ENCODE measurements at places on chromosomes 2 and 18.

DNA sequence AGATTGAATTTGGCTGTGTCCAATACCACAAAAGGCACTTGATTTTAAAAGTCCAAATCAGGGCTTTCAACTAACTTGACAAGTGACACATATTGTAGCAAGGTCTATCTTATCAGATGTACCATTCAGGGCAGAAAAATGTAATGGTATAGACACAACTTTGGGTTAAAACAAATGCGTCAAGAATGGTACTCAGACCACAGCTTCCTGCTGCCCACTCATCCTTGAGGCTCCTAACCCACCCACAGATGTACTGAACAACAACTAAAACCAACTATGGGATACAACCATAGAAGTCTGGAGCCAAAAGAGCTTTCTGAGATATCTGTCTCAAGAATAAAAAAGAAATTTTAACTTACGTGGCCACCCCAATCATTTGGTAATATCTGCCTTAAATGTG is 105.2 kb downstream of the RBM43 start:
- no peak for DNase-seq

DNA sequence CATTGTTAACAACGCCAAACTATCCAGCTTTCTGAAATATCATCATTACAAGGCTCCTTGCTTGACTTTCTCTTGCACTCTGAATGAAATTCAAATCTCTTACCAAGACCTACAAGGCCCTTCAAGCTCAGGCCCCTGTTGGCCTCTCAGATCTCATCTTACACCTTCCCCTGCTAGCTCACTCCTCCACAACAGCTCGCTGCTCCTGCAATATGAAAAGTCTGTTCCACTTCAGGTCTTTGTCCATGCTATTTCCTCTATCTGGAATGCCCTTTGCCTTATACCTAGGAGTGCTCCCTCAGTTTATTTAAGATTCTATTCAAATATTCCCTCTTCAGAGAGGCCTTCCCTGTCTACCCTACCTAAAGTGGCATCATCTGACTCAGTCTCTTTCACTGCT is 91.7 kb downstream of the SESTD1 start:
- no peak for DNase-seq

DNA sequence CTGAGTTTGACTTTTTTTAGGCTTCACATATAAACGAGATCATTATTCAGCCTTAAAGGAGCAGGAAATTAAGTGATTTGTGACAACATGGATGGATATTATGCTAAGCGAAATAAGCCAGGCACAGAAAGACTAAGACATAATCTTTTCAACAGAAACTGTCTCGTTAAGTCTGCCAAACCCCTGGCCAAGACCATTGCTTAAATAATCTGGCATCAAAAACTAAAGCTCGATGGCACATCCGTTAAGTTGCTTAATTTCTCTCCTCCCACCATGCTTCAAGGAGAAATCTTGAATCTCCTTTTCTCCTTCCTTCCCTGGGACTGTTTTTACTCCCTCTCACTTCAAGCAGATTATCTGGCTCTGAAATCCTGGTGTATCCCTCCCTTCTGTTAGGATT is 140.3 kb downstream of the GALNT14 start:
- no peak for DNase-seq

GRCh38 chr2:64692401-64692800 is 38.7 kb upstream of the SERTAD2 start:
- no peak for DNase-seq

DNA sequence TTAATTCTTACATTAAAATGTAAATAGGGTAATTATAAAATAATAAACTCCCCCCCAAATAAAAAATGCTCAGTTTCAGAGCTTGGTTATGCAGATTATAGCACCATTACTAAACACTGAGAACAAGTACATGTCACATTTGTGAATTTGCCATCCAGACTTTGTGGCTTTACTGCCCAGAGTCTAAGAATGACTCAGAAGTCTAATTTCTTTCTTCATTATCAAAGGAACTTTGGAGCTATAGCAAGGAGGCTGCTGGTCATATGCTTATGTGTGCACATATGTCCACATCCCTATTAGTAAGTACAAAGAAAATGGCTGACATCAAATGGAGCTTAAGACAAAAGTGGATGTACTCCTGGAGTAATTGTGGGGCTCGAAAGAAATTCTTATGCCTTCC is 248.5 kb upstream of the SESTD1 start:
- no peak for DNase-seq

DNA sequence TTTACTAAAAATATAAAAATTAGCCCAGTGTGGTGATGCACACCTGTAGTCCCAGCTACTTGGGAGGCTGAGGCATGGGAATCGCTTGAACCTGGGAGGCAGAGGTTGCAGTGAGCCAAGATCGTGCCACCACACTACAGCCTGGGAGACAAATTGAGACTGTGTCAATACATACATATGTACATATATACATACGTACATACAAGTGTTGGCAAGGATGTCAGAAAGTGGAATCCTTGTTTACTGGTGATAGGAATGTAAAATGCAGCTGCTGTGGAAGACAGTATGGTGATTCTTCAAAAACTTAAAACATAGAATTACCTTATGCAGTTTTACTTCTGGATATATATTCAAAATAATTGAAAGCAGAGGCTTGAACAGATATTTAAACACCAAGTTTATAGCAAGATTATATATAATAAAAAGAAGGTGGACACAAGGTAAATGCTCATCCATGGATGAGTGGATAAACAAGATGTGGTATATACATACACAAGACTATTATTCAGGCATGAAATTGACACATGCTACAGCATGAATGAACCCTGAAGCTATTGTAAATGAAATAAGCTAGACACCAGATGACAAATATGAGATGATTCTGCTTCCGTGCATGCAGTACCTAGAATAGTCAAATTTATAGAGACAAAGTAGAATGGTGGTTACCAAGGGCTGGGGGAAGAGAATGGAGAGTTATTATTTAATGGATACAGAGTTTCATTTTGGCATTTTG is 43.2 kb downstream of the CCDC138 start:
- DNase-seq: no peak

DNA sequence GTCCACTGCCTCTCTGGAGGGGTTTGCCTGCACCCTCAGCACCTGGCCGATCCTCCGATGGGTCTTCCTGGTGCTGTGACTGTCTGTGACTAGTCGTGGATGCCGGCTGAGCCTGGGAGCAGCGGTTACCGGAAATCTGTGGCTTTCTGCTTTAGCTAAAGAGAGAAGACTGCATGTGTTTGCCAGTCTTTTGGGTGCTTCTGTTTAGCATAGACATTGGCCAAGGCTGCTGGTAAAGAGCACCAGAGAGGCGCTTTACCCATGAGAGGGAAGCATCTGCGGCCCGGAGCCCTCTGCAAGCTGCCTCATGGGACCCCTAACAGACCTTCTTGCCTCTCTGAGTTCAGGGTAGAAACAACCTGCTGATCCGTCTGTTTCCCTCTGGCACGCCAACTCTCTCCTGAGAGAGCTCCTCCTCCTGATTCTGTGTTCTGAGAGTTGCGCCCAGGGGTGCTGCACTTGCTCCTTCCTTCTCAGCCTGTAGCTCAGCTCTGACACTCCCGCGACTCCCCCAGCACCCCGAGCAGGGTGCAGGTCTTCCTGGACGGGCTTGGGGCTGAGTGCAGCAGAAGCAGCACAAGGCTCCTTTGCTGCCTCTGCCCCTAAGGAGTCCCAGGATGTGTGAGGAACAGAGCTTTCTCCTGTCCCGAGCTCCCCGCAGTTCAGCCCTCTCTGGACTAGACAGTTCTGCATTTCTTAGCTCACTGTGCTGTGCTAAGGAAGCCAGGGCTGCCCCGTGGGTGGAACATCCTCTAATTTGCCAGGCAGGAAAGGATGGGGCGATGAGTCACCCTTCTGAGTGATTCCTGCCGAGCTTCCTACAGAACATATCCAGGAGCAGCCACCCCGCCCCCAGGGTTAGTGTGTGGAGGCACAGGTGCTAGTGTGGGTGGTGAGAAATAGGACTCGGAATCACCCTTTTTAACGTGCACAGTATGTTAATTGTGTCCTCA is 203.2 kb downstream of the SH3RF3 start:
- peak; percentile 83 for DNase-seq

DNA sequence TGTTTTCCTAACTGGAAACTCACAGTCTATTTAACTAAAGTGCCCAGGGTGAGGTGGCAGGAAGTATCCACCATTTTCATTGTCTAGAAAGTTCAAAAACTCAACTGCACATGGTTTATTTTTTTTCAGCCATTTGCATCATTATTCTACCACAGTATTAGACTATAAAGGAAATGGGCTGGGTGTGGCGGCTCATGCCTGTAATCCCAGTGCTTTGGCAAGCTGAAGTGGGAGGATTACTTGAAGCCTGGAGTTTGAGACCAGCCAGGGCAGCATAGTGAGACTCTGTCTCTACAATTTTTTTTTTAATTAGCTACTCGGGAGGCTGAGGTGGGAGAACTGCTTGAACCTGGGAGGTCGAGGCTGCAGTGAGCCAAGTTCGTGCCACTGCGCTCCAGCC is 213.8 kb downstream of the MYO3B start:
- DNase-seq: no peak

GRCh38 chr18:69444221-69444620 is 43.5 kb downstream of the DOK6 start:
- no peak for DNase-seq

DNA sequence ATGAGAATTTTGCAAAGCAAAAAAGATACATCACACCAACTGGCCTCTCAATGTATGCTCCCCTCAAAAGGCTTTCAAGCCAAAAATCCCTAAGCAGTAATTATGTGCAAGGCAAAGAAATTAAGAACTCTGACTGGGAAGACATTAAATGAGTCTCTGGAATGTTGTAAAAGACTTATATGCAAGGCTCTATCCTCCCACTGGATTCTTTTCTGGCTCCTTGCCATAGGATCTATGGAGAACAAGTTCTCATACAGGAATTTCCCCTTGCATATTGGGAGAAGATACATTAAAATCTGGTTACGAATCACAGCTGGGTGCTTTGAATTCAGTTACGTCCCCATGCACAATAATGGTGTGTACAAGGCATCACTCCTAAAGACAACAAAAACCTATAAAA is 73.4 kb upstream of the ATL2 start:
- no peak for DNase-seq

GRCh38 chr18:47485221-47485797 is 233.8 kb upstream of the SKOR2 start:
- no peak for DNase-seq

DNA sequence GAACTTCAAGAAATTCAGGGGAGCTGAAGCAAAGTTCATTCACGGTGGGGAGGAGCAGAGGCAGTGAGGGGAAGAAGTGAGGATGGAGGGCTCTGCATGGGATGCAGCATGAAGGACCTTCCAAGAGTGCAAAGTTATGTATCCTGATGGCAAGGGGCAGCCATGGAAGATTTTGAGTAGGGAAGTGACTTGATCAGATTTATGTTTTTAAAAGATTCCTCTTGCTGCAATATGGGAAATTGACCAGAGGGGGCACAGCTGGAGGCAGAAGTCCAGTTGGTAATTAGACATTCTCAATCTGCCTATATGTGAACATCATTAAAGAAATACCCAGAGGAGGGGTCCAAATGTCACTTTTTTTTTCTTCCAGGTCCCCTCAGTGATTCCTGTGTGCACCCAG is 21.5 kb upstream of the ANXA4 start:
- no peak for DNase-seq

DNA sequence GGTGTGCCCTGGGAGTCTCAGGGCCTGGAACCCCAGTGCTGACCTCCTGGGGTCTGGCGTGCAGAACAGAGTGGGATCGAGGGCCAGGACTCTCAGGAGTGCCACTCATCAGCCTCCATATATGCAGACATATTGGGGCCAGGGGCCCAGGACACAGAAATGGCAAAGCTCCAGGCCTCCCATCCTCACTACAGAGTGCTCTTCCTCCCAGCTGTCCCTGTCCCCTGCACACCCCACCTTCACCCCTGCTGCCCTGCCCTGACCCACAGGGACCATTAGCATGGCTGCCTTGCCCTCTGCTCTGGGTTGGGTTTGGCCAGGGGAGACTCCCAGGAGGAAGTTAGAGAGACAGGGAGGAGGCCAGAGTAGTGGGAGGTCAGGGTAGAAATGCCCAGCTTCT is 2.8 kb downstream of the TEX51 start:
- no peak for DNase-seq

Measured in breast epithelium (tissue), 4 donors.